HFFc6 (cell line): ENCODE measurements at places on chromosomes 16 and 17.
A peak's percentile ranks its signal among the peaks of the same experiment; 100 is the strongest.

DNA sequence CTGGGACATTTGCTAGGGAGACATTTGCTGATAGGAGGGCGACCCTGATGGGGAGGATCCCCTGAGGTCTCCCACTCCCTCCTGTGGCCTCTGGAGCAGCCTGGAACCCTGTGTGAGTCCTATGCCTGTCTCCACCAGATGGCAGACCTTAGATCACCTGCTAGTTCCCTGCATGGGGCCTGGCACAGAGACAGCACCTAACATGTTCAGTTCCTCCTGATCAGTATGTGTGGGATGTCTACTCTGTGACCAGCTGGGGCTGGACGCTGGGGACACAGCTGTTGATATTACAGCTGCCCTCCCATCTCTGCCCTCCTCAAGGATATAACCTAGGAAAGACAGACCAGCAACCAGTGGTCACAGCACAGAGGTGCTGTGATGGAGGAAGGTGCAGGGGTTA is 1.1 kb upstream of the ADCY7 start:
- DNase-seq, result peak; percentile 13

GRCh38 chr16:1553946-1554825 is 20.7 kb downstream of the TMEM204 start:
- no peak for DNase-seq

- no peak for DNase-seq
Measured at GRCh38 chr16:17358846-17359245, 111.9 kb downstream of the XYLT1 start.

DNA sequence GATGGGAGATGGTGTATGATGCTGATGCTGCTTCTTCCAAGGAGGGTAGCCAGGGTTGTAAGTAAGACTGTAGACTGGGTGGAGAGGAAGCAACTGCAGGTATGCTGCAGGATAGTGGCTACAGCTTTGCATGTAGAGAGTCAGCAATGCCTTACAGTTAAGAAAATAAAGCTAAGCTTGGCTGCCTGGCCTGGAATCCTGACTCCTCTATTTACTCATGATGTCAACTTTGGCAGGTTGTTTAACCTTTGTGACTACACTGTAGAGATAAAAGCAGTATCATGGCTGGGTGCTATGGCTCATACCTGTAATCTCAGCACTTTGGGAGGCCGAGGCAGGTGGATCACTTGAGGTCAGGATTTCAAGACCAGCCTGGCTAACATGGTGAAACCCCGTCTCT is 301.6 kb upstream of the RBFOX1 start:
- no peak for DNase-seq

- no peak for DNase-seq
Measured at GRCh38 chr17:30922235-30923030, 688 bp downstream of the ADAP2 start.

GRCh38 chr16:69917739-69918138 is 33.4 kb upstream of the CLEC18A start:
- DNase-seq, result peak; percentile 91
